ENCODE measurements at places on chromosomes 12 and 14. TPM values are rescaled to one million over a fixed set of nuclear protein-coding genes. Genes with fewer than 3 reads are reported as not detected.

DNA sequence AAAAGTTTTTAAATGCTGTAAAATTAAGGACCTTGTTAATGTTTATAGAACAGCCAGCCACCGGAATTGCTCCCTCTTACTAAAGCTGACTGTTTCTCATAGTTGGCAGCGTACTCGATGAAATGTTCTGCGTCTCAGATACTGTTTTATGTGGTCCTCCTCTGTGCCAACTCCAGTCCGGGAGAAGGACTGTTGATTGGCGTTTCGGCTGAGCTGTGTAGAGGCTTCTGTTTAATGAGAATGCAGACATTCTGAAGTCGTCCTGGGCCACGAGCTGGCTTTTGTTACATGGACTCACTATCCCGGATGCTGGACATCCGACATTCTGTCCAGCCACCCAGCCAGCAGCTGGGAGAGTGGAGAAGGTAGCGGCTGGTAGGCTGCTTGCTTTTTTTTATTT lies 75.4 kb downstream of the WDR20 start:
- no peak overlapping the region for H3K4me3 ChIP-seq
- no peaks in the 10 kb centered on the region for H3K4me1 ChIP-seq
- no peak for DNase-seq
- peaks cover 8% of the 10 kb centered on the region for H3K36me3 ChIP-seq
- H3K27ac ChIP-seq: peak overlapping the region; percentile 77
- H3K27me3 ChIP-seq: no peaks in the 10 kb centered on the region

DNA sequence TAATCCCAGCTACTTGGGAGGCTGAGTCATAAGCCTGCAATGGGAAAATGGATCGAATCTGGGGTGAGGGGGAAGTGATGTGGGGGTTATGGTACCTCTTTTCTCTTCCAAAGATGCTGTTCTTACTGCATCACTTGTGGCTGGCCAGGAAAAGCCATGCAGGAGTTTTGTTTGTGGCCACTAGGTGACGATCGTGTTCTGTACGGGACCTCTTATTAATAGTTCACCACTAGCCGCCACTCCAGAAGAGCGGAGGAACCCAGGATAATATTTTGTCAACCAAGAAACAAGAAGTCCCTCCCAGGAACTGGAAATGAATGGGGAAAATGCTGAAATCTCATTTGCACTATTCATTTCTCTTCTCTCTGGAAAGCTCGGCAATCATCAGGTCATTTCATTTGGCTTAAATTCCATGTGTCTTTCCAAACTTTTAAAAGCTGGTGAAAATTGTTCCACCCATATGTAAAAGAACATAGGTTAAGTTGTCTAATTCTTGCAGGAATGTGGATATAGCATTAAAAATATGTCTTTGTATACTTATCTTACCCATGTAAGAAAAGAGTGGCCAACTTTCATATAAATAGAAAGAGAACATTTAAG lies 8.9 kb downstream of the GPR65 start:
- H3K36me3 ChIP-seq: no peaks in the 10 kb centered on the region
- no peaks in the 10 kb centered on the region for H3K4me1 ChIP-seq
- DNase-seq: peak; percentile 87
- no peak overlapping the region for H3K4me3 ChIP-seq

GRCh38 chr12:31521964-31522363 lies 69.0 kb downstream of the DENND5B start:
- H3K36me3 ChIP-seq: no peaks in the 10 kb centered on the region
- no peak overlapping the region for H3K4me3 ChIP-seq
- no peak for DNase-seq
- H3K4me1 ChIP-seq: no peaks in the 10 kb centered on the region
- H3K27ac ChIP-seq: no peak overlapping the region
- no peaks in the 10 kb centered on the region for H3K27me3 ChIP-seq

GRCh38 chr12:53100466-53101151 lies 2.7 kb upstream of the SOAT2 start:
- no peaks in the 10 kb centered on the region for H3K27me3 ChIP-seq
- H3K4me1 ChIP-seq: peaks cover 38% of the 10 kb centered on the region
- no peak overlapping the region for H3K4me3 ChIP-seq
- DNase-seq: no peak

DNA sequence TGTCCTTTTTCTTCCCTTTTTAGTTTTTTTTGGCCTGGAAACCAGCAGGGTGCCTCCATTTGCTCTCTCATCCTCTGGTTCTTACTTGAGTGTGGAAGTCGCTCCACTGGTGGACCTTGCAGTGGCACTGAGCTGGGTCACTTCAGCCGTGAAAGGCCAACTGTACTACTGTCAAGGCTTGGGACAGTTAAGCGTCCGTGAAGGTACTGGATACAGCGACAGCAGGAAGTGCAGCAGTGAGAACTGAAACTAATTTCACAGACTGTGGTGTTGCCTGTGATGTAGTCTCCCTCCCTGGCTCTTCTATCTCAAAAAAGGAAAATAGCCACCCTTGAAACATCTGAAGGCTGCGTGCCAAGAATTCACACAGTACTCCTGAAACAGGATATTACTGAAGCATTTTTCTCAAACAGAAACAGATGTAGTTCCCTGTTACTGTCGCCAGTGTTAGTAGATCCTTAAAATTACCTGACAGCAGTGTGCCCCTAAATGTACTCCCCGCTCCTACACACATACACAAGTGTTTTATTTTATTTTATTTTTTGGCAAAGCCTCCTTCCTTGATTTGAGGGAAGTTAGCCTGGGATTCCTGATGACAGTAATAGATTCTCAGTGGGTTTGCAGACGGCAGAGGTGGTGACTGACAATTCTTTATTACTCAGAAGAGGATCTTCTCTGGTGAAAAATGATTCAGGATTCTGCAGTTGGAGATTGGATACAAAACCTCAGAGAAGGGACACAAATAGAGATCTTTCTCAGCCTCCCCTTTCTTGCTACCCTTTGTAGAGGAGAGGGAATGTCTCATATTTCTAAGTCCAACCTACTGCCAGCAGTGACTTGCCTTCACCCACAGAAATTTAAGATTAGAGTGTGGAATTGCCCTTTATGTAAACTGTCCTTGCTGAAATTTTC lies 4.4 kb downstream of the SUSD6 start:
- peak; percentile 77 for DNase-seq
- H3K4me1 ChIP-seq: peaks cover 87% of the 10 kb centered on the region
- no peaks in the 10 kb centered on the region for H3K27me3 ChIP-seq
- no peak overlapping the region for H3K4me3 ChIP-seq
- no peaks in the 10 kb centered on the region for H3K36me3 ChIP-seq

- DNase-seq: no peak
- H3K27ac ChIP-seq: no peak overlapping the region
- no peaks in the 10 kb centered on the region for H3K36me3 ChIP-seq
- no peak overlapping the region for H3K4me3 ChIP-seq
- no peaks in the 10 kb centered on the region for H3K4me1 ChIP-seq
Observed at GRCh38 chr12:4991373-4991772, 52.3 kb upstream of the KCNA5 start.

DNA sequence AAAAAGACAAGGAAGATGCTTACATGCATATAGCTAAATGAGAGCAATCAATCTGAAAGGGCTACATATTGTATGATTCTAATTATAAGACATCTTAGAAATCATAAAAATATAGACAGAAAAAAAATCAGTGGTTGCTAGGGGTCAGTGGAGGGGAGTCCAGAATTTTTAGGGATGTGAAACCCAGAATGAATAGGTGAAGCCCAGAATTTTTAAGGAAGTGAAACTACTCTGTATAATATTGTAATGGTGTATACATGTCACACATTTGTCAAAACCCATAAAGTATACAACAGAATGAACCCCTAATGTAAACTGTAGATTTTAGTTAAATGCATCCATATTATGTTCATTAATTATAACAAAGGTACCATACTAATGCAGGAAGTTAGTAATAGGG lies 713.2 kb downstream of the FLRT2 start:
- H3K4me3 ChIP-seq: no peak overlapping the region
- H3K36me3 ChIP-seq: no peaks in the 10 kb centered on the region
- no peaks in the 10 kb centered on the region for H3K4me1 ChIP-seq
- no peaks in the 10 kb centered on the region for H3K27me3 ChIP-seq
- no peak for DNase-seq

DNA sequence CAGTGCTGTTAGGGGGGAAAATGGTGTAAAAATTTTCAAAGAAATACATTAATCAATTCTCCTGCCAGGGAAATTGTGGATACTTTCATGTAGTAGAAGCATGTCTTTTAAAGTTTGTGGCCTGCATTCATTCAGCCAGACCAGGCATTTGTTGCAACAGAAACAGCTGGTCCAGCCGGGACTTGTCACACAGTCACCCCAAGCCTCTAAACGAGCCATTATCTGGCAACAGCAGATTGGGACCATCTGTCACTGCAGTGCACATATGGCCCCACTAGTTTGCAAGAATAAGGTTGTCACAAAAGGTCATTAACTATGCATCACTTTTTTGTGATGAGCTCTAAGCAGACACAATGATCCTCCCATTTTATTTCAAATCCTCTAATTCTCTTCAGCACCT lies 193.9 kb downstream of the PHLDA1 start:
- no peaks in the 10 kb centered on the region for H3K4me1 ChIP-seq
- no peak for DNase-seq
- no peak overlapping the region for H3K27ac ChIP-seq
- H3K36me3 ChIP-seq: no peaks in the 10 kb centered on the region
- no peak overlapping the region for H3K4me3 ChIP-seq

GRCh38 chr14:99812892-99813291 lies 19.7 kb downstream of the EML1 start:
- H3K4me1 ChIP-seq: no peaks in the 10 kb centered on the region
- no peak for DNase-seq
- H3K4me3 ChIP-seq: no peak overlapping the region
- H3K27ac ChIP-seq: no peak overlapping the region
- H3K36me3 ChIP-seq: no peaks in the 10 kb centered on the region
- no peaks in the 10 kb centered on the region for H3K27me3 ChIP-seq

DNA sequence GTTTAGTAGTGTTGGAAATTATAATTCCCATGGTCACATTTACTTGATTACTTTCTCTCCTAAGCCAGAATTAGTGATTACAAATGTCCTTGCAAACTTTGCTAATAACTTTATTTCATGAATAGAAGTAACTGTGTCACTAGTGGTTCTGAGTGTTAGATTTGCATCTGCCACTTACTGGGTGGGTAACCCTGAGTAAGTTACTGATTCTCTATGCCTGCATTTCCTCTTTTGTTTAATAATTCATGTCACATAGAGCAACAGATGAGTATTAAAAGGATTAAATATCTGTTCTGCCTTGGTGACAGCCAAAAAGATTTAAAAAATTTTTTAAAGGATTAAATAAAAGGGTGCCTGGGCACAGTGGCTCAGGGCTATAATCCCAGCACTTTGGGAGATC lies 78.6 kb downstream of the BHLHE41 start:
- H3K4me1 ChIP-seq: peaks cover 24% of the 10 kb centered on the region
- DNase-seq: no peak
- no peaks in the 10 kb centered on the region for H3K36me3 ChIP-seq
- H3K27me3 ChIP-seq: no peaks in the 10 kb centered on the region
- H3K27ac ChIP-seq: no peak overlapping the region

DNA sequence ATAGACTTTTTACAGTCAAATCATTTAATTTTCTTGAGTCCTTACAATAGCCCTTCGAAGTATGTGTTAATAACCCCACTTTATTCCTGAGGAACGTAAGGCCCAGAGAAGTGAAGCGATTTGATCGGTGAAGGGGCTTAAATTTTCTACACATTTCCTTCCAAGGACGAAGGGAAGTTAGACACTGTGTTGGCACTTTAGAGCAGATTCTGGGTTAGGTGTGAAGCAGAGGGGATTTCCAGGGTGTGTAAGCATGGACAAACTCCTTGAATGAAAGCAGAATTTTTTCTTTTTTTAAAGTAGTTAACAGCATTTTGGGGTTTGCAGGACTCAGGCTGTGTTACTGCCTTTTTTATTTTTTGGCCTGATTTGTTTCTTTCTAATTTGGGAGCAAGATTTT lies 38.9 kb downstream of the PRORP start:
- no peak overlapping the region for H3K27ac ChIP-seq
- no peaks in the 10 kb centered on the region for H3K27me3 ChIP-seq
- no peak overlapping the region for H3K4me3 ChIP-seq

- no peak overlapping the region for H3K4me3 ChIP-seq
- peaks cover 4% of the 10 kb centered on the region for H3K4me1 ChIP-seq
- H3K27ac ChIP-seq: no peak overlapping the region
- no peaks in the 10 kb centered on the region for H3K36me3 ChIP-seq
Observed at GRCh38 chr14:103899833-103900232, 28.4 kb upstream of the TDRD9 start.

DNA sequence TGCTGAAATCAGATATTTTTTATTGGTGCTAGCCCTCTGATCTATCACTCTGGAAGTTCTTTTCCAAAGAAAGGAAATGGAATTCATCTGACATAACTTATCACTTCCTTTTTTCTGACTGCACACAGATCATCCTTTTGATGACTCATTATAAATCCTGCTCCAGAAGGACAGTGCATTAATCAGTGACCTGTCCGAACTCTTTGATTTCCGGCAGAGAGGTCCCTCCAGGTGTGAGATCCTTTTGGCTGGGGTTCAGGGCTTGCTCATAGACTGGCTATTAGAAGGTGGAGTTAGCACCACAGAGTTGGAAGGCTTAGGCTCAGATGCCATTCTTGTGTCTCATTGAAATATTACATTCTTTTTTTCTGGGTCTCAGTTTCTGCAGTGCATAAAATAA lies 328.2 kb downstream of the ZFP36L1 start:
- H3K4me3 ChIP-seq: no peak overlapping the region
- no peak for DNase-seq
- no peak overlapping the region for H3K27ac ChIP-seq
- peaks cover 25% of the 10 kb centered on the region for H3K4me1 ChIP-seq

DNA sequence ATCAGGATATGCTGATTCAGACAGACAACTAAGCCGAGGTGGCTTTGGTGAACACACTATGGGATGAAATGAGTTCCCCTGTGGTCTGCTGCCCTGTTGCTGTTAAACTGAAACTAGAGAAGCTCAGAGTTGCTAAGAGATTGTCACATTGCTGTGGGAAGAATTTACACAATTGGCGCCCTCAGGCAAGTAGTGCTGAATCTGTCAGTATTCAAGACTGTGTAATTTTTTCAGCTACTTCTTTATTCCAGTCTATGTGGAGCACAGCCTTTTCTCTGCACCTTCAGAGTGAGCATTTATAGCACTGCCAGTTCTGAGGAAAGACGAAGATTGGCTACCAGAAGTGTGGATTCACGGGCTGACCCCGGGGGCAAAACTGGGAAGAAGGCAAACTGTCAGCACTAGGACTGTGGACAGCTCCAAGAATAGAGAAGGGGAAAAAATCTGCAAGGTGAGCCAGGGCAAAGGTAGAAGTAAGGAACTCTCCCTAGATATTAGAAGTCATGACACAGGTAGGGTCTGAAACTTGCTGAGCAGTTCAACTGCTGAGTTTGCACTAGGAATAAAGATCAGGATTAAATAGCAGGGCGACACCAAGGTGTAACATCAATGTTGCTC lies 218.8 kb upstream of the TMPO start:
- no peak for DNase-seq
- H3K4me3 ChIP-seq: no peak overlapping the region
- H3K4me1 ChIP-seq: no peaks in the 10 kb centered on the region
- H3K36me3 ChIP-seq: no peaks in the 10 kb centered on the region

EAPP gene
- 22.7 TPM for total RNA-seq

RPL10L gene
- total RNA-seq: not detected

TROAP gene
- total RNA-seq: not detected

Measured in right atrium auricular region (tissue), 2 donors.